HS-5 (cell line): ENCODE measurements at places on chromosomes 1 and 21.

GRCh38 chr1:174399211-174399610 lies 48.6 kb upstream of the GPR52 start:
- DNase-seq, result no peak

GRCh38 chr1:209241487-209241886 lies 342.0 kb upstream of the CAMK1G start:
- DNase-seq, result no peak

GRCh38 chr1:36081926-36082485 lies 1.9 kb upstream of the TEKT2 start:
- no peak for DNase-seq

GRCh38 chr1:81936853-81937252 lies 136.1 kb downstream of the ADGRL2 start:
- no peak for DNase-seq

GRCh38 chr1:36990928-36991327 lies 43.4 kb downstream of the GRIK3 start:
- no peak for DNase-seq

DNA sequence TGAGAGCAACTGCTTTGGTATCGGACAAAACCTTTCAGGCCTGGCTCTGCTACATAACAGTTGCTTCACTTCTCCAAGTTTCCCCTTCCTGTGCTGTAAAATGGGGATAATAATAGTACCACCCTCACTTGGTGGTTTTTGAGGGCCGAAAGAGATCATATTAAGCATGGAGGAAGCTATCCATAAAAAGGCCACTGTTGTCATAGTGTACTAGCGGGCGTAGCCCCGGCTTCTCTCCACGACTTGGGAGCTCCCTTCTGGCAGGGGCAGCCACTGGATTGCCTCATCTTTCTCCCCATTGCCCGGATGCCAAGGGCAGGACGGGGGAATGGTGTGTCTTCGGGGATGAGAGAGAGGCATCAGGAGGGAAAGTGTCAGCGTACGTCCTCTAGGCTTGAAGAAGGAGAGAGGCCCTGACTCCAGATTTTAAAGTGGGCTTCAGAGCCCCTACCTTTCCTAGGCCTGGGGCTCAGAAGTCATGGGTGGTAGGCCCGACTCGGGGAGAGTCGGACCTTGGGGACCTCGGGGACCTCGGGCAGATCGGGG lies 548 bp upstream of the MFSD2A start:
- no peak for DNase-seq

GRCh38 chr1:191427593-191427992 lies 730.7 kb upstream of the RGS18 start:
- no peak for DNase-seq

DNA sequence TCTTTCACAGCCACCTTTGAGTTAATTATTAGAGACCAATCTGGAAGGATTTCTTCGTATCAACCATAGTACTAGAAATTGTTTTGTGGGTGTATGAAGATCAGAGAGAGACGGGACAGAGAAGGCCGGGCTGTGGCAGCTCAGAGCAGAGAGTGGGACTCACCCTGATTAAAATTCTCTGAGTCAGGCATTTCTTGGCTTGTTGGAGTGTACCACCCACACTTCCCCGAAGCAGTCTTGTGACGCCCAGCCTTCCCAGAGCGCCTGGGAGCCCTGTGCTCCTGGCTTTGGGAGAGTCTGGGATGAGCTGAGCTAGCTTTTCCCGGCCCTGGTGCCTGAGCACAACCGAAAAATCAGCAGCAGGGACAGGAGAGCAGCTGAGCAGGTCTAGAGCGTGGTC lies 19.4 kb downstream of the PLEKHM2 start:
- DNase-seq, result peak; percentile 52

- DNase-seq, result no peak
These were observed 85.8 kb upstream of the LRRN2 start for GRCh38 chr1:204771358-204771757.

DNA sequence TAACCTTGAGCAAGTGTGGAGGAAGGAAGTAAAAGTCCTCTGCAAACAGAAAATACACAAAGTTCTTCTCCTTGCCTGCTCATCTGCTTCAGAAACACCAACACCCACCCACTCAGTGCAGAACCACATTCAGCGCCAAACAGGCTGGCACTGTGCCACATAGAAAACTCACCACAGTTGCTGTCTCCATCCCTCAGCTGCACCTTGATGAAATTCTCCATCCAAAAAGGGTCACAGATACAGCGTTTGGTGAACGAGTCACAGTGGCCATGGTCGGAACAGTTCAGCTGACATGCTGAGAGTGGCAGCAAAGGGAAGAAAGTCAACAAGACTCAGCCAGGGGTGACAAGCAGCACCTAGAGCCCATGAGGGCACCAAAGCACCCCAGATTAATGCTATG lies 114.5 kb downstream of the KIAA0319L start:
- DNase-seq, result no peak

DNA sequence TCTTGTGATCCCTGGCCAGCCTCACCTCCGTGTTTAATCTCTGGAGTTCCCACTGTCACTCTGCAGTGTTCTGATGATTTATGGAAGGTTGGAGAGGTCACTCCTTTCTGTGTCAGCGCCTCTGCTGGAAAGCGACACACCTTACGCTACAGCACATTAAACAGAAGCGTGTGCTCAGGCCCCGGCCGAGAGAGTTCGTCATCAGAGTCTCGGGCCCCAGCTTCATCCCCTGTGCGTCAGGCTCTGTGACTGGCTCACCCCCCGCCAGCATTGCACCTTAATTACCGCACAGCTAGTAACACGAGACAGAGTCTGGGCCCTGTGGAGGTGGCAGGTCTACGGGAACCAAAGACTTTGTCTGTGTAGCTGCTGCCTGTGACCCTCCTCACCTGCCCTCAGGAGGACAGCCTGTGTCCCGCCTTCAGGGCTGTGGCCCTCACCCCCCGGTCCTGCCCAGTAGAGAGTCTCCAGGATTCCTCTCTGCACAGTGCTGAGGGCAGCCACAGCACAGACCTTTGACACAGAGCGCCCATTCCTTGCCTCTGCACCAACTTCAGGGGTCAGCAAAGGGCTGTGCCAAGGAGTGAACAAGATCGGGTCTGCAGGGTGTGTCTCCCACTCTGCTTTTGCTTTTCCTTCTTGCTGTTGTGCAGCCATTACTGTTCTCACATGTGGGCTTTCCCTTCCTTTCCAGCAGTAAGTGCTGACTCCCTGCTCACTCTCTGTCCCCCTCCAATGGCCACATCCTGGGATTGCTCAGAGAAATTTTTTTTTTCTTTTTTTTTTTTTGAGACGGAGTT lies 157.6 kb downstream of the PGBD5 start:
- peak; percentile 10 for DNase-seq

GRCh38 chr1:36465731-36466369 lies 1.7 kb upstream of the MRPS15 start:
- DNase-seq, result no peak

DNA sequence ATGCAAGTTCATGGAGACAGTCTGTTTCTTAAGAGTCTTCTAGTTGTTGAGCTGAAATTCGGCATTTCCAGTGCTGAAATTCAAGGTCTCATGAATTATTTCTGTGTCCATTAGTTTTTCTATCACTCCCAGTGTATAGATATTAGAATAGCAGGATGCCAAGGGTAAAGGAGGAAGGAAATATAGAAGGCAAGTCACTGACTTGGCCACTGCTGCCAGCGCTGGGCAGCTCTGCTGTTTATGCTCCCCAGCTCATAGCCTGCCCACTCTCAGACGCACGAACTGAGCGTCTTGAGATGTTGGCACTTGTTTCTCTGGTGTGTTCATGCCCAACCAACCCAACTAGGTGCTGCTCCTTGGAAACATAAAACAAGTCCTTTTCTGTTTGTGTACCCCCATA lies 110.1 kb downstream of the SLC45A1 start:
- no peak for DNase-seq

- no peak for DNase-seq
These were observed 47.6 kb downstream of the TGFB2 start for GRCh38 chr1:218392780-218393179.

DNA sequence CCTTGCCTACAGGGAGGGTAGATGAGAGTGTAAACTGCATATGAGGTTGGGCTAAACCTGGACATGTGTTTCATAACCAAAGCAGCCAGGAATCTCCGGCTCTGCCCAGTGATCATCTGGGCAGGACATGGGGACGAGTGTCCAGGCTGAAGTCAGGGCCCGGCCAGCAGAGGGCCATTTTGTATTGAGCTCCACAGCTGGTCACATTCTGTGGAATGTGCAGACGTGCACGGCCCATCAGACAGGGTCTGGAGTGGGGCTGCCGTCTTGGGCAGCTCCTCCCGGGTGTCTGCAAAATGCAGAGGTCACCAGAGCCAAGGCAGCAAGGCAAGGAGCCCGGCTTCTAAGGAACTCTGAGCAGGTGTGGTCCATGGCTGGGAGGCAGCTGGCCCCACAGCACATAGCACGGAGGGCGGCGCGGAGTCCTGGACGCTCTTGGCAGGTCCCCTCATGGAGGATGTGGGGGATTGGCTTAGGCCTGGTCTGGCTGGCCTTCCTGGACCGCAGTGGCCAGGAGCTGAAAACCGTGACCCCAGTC lies 6.2 kb downstream of the LRRC3 start:
- no peak for DNase-seq

DNA sequence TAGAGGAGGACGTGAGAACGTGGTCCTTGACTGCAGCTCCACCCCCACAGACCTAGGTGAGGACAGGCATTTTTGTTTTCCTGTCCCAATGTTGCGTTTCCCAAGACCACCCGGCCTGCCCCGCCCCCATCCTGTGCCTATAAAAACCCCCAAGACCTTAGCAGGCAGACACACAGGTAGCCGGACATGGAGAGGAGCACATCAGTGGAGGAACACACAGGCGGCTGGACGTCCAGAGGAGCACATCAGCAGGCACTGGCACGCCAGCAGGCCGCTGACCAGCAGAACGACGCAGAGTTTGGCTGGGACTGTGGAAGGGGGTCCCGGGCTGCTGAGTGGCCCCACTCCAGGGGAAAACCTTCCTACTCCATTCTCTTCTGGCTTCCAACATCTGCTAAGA lies 12.7 kb upstream of the HMGCL start:
- DNase-seq, result no peak

GRCh38 chr1:159408862-159409400 lies 23.1 kb upstream of the OR10J4 start:
- no peak for DNase-seq

- no peak for DNase-seq
These were observed 2.3 kb downstream of the IL20 start for GRCh38 chr1:206867716-206868115.

GRCh38 chr21:31973402-31973944 lies 100.7 kb downstream of the HUNK start:
- no peak for DNase-seq

DNA sequence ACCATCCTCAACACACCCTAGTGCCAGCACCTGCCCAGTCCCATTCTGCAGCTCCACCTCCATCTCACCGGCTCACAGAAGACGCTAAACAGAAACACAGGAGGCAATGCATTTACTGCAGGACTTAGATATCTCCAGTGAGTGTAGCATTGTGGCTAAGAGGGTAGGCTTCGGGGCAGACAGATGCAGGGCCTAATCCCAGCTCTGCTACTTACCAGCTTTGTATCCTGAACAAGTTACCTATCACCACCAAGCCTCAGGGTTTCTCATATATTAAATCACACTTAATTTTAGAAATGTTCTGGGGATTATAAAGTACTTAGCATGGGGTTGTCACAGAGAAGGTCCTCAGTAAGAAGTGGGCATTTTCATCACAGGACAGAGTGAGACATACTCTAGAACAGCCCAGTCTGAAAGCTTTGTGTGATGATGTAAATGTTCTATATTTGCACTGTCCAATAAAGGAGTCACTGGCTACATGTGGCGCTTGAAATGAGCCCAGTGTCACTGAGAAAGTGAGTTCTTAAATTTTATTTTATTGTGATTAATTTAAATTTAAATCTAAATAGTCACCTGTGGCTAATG lies 149.3 kb upstream of the C8B start:
- no peak for DNase-seq

- no peak for DNase-seq
These were observed 185.7 kb downstream of the IGSF21 start for GRCh38 chr1:18293291-18293690.

- no peak for DNase-seq
These were observed 719 bp downstream of the EYA3 start for GRCh38 chr1:28087614-28088167.

DNA sequence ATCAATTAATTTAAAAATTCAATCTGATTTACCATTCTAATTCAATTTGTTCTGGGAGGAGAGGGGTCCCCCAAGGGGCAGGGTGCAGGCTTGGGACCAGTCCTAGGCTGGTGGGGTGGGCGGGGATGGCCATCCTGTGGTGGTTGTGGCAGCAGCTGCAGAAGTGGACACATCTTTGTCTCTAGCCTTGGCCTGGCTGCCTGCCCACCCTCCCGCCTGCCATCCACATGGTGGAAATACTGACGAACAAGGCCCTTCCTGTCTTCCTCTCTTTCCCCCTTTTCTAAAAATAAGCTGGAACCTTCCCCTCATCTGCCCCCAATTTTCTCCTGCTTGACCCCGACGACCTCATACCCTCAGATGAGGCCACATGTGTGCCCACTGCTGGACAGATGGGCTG lies 130.9 kb downstream of the FOXD2 start:
- no peak for DNase-seq

GRCh38 chr1:146020058-146021049 lies 1.2 kb downstream of the HJV start:
- no peak for DNase-seq

GRCh38 chr1:190159146-190159545 lies 318.5 kb downstream of the BRINP3 start:
- no peak for DNase-seq

DNA sequence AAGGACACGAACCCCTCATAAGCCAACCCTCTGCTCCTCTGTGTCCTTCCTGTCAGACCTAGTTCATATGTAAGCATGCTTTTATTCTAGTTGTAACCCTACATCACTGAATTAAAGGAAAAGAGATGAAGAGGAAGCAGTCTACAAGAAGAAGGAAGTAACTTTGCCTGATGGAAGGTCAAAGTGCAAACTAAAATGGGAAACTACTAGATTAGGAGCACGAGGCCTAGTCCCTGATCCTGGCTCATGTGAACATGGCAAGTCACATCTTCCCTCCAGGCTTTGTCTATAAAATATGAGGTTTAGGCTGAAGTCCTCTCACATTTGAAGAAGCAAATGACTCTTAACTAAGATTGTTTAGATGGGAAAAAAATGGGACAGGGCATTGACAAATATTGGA lies 13.2 kb downstream of the ZMYND12 start:
- DNase-seq, result no peak

GRCh38 chr1:217889401-217889800 lies 258.3 kb downstream of the SPATA17 start:
- no peak for DNase-seq
